ENCODE measurements at places on chromosomes 13 and 19.

- no peak for DNase-seq
Observed at GRCh38 chr19:7757358-7757757, 5.7 kb upstream of the CLEC4M start.

- peak; percentile 32 for DNase-seq
Observed at GRCh38 chr13:112616586-112617362, 28.8 kb upstream of the TUBGCP3 start.

- no peak for DNase-seq
Observed at GRCh38 chr19:23993440-23993839, 78.8 kb downstream of the ZNF726 start.

- DNase-seq: no peak
Observed at GRCh38 chr13:101341464-101341863, 74.8 kb downstream of the NALCN start.

GRCh38 chr13:99045396-99045795, 67.5 kb upstream of the DOCK9 start:
- no peak for DNase-seq

GRCh38 chr13:105936816-105937215, 598.6 kb downstream of the EFNB2 start:
- DNase-seq: no peak

- no peak for DNase-seq
Observed at GRCh38 chr19:16222806-16223205, 25.1 kb downstream of the AP1M1 start.

GRCh38 chr19:7965259-7965841, 21.9 kb upstream of the TIMM44 start:
- no peak for DNase-seq

DNA sequence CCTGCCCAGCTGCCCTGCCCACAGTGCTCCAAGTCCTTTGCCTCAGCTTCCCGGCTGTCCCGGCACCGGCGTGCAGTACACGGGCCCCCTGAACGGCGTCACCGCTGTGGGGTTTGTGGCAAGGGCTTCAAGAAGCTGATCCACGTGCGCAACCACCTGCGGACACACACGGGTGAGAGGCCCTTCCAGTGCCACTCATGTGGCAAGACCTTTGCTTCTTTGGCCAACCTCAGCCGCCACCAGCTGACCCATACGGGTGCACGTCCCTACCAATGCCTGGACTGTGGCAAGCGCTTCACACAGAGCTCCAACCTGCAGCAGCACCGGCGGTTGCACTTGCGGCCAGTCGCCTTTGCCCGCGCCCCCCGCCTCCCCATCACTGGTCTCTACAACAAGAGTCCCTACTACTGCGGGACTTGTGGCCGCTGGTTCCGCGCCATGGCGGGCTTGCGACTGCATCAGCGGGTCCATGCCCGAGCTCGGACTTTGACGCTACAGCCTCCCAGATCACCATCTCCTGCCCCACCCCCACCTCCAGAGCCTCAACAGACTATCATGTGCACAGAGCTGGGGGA, 5.7 kb downstream of the ZNF526 start:
- DNase-seq: no peak

DNA sequence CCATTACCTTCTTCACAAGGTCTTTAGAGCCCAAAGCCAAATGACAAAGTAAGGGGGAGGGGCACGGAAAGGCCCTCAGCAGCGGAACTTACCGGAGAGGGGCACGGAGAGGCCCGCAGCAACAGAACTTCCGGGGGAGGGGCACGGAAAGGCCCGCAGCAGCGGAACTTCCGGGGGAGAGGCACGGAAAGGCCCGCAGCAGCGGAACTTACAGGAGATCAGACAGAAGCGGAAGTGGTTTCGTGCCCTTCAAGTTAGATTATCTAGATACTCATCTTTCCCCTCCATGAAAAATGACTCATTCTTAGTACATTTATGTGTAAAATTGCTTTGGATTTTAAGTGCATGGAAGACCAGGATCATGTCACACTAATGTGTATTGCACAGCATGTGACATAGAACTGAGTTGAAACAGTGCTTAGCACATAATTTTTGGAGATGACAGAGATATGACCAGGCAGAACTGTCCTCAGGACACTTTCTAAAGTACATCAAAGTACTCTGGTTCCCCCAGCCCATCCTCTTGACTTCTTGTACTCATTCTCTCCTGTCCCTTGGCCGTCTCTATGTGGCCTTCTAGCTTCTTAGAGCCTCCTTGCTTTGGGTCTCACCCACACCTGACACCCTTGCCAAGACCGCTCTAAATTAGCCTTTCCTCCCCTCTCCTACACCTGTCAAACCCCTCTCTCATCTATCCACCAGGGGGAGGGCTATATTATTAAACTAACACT, 25.7 kb upstream of the TPTE2 start:
- DNase-seq: peak; percentile 76

DNA sequence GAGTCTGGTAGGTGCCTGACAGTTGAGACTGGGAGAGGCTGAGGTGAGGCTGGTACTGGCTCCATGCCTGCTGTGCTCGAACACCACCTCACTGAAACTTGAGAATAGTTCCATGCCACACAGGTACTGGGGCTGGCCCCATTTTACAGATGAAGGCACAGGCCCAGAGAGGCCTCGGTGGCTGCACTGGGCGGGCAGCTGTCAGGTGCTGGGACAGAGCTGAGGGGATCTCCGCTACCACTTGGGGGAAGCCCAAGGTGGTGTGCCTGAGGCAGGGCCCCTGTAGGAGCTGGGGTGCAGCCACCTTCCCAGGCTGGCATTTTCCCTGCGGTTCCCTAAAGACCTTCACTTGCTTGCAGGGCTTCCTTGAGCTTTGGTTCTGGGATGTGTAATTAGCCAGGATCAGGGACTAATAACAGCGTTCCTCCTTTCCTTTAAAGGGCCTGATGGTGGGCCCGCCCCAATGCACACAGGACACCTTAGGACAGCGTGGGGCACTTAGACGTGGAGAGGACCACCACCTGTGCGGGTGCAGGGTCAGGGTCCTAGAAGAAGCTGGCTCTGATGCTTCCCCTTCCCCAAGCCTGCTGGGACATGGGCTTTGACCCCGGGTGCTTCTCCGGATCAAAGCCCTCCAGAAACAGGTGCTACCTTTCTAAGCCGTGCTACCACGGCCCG, 23.6 kb downstream of the CAPN12 start:
- no peak for DNase-seq

- DNase-seq: no peak
Observed at GRCh38 chr13:50671497-50671850, 172.0 kb downstream of the DLEU7 start.

DNA sequence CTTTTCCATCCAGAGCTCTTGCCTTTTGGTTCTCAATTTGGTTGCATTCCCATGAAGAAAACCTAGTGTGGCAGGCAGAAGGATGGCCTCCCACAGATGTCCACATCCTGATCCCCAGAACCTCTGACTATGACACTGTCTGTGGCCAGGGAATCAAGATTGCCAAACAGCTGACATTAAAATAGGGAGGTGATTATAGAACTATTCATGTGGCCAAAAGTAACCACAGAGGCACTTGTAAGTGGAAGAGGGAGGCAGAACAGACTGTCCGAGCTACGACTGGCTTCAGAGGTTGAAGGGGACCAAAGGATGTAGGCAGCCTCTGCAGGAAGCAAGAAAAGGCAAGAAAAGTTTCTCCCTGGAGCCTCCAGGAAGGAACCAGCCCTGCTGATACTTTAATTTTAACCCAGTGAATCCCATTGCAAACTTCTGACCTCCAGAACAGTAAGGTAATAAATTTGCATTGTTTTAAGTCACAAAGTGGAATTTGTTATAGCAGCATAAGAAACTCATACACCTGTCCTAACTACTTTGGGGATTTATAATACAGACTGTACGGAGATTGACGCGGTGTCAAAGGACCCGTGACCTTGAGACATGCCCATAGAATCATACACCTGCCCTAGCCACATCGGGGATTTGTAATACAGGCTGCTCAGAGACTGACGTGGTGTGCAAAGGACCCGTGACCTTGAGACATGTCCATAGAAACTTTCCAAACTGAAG, 106.5 kb downstream of the ATP11A start:
- DNase-seq: no peak

DNA sequence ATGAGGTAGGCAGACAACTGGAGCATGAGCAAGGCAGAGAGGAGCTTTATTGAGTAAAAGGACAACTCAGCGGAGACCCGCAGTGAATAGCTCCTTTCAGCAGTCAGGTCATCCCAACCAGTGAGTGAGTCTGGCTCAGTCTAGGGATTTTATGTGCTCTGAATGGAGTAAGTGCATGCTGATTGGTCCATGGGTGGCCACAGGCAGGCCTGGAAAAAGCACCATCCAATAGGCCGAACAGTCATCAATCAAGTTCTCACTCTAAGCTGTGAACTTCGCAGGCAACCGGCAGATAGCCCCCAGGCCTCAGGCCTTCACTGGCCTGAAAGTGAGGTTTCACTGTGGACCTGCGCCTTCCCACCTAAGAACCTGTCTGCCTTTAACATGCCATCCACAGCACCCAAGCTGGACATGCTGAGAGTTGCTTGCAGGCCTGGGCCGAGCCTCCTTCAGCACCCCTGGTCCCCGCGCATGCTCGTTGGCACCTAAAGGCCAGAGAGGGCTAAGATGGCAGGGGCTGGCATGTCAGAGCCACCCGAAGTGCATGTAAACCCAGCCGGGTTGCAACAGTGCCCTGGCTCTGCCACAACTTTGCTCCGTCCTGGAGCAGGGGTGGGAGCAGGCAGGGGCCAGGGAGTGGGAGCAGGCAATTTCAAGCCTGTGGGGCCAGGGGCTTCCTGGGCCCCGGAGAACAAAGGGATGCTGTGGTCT, 698.7 kb downstream of the SLITRK1 start:
- DNase-seq: no peak

GRCh38 chr19:12885749-12886650, 1.0 kb downstream of the KLF1 start:
- DNase-seq: peak; percentile 63

Measured in mucosa of descending colon (tissue), 3 donors.